Panc1 (cell line): ENCODE measurements at places on chromosomes 5 and 9.

DNA sequence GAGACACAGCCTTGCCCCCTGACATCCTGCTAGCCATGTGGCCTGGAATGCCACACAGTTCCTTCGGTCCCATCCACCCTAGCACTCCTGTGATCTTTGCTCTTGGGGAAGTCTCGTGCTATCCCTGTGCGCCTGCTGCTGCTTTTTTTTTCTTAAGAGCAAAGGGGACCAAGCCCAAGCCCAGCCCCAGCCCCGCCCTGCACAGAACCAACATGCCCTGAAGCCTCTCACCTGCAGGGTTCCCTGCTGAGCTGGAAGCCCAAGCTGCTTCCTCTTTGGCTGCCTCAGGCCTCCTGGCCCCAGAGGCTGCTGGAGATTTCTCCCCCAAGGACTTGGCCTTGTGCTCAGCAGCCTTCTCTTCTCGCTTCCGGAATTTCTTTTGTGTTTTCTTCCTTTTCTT, 1.8 kb downstream of the SURF6 start:
- no peak for DNase-seq

- no peak for DNase-seq
These were observed 97.0 kb downstream of the PCDH1 start for GRCh38 chr5:141780952-141781781.

GRCh38 chr9:106403081-106403480, 459.9 kb upstream of the ZNF462 start:
- DNase-seq: peak; percentile 28

- DNase-seq: no peak
These were observed 136.2 kb upstream of the PHYKPL start for GRCh38 chr5:178368716-178369300.
